GM12865 (cell line): ENCODE measurements at places on chromosomes 2 and 18.

- DNase-seq: no peak
Observed at GRCh38 chr2:1614564-1614963, 129.8 kb downstream of the PXDN start.

GRCh38 chr2:39481611-39482010, 44.5 kb upstream of the MAP4K3 start:
- no peak for DNase-seq

DNA sequence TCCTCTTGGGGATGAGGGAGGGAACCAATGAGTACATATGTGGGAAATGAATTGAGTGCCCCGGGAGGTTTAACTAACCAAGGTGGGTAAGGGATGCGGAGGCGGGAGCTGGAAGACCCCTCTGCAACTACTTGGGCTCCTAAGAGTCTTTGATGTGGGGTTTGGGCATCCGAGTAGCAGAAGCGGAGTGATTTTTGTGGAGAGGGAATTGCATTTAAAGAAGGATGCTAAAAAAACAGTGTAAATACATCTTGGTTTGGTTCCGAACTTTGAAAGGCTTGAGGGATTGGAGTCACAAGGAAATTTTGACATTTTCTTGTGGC, 215.7 kb downstream of the MCFD2 start:
- DNase-seq: peak; percentile 7

DNA sequence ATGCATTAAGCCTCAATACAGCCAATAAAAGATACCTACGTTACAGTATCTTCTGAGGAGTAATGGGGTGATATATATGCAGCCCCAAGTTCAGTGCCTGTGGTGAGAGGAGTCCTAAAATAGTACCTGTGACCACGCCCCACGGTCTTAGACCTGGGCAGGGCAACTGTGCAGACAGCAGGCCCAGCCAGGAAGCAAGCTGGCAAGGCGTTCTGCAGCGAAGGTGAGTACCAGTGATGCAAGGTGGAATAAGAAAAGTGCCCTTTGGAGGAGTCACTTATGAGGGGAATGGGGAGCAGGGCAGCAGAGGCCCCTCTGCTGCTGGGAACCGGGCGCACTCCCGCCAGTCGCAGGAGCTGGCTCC, 12.7 kb upstream of the MAP3K2 start:
- DNase-seq: no peak

GRCh38 chr2:46381263-46381849, 84.1 kb downstream of the EPAS1 start:
- DNase-seq: no peak

- no peak for DNase-seq
Observed at GRCh38 chr2:177532567-177532966, 140.0 kb downstream of the AGPS start.
